Neural progenitor cell (in vitro differentiated cells): ENCODE measurements at places on chromosomes 11 and 22. TPM values are rescaled to one million over a fixed set of nuclear protein-coding genes. Genes with fewer than 3 reads are reported as not detected.
A peak's percentile ranks its signal among the peaks of the same experiment; 100 is the strongest.

FGF3 gene
- total RNA-seq = not detected in 2 replicates

PRODH gene
- total RNA-seq = 9.3 and 18.8 TPM in 2 replicates

OR10D3 gene
- total RNA-seq = not detected in 2 replicates

OR10A5 gene
- total RNA-seq = not detected in 2 replicates

MS4A6A gene
- total RNA-seq = not detected in 2 replicates

OR51G1 gene
- not detected in 2 replicates for total RNA-seq

YAP1 gene
- 59.9 and 91.4 TPM in 2 replicates for total RNA-seq

DNA sequence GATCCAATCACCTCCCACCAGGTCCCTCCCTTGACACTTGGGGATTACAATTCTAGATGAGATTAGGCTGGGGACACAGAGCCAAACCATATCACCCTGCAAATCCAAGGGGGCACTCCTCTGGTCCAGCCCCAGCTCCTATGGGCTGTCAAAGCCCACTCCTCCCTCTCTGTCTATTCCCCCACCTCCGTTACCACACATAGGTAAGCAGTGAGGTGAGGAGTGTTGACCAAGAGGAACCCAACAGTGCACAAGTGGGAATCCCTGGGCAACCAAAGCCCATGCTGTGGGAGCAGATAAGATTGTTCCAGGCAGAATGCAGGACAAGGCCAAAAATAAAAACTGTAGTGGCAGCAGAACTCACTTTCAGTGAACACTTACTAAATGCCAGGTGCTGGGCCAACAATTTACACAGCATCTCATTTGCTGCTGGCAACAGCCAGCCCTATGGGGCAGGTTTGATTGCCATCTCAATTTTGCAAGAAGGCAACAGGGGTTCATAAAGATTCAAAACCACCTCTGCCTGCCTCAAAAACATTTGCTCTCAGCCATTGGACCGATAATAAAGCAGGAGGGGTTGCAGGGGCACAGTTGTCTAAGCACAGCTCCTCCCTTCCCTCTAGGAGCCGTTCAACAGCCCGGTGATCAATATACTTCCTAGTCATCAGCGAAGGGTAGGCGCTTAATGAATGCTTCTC lies 8.9 kb downstream of the SDF2L1 start:
- DNase-seq = peak; percentile 48

GRCh38 chr11:69630017-69630416 lies 10.9 kb upstream of the CCND1 start:
- DNase-seq = no peak

- DNase-seq = no peak
These were observed 45.7 kb upstream of the NAV2 start for GRCh38 chr11:19666951-19667350.

GRCh38 chr11:128251140-128251539 lies 336.2 kb downstream of the ETS1 start:
- DNase-seq = no peak

GRCh38 chr22:49036513-49036912 lies 791.2 kb downstream of the BRD1 start:
- no peak for DNase-seq

DNA sequence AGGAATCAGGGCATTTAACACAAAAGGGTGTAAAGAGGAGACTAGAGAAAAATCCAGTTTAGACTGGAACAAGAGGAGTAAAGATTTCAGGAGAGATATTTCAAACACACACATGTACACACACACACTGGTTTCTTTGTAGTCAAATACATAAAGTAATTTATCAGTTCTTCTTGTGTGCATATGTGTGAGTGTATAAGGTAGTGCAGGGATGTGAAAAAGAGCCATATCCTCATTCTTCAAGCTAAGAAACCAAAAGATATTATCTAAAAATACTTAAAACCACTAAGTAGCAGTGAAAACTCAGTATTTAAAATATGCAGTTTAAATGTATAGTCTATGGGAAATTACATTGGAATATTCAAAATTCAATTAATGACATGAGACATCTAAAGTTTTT lies 52.5 kb upstream of the CARD18 start:
- DNase-seq = no peak

GRCh38 chr22:25763239-25763777 lies 21.3 kb downstream of the MYO18B start:
- no peak for DNase-seq

GRCh38 chr11:73201888-73202780 lies 15.9 kb upstream of the P2RY2 start:
- no peak for DNase-seq

DNA sequence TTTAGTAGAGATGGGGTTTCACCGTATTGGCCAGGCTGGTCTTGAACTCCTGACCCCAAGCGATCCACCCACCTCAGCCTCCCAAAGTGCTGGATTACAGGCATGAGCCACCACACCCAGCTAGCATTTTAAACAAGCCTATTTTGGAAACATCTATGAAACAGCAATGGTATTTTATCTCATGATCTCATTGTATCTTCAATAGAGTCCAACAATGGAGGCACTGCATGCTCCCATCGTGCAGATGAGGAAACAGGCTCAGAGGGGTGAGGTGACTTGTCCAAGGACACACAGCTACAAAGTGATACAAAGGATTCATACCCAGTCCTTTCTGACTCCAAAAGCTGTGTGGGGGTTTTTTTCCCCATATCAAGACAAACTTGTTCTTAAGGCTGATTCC lies 39.0 kb upstream of the RTL6 start:
- no peak for DNase-seq

DNA sequence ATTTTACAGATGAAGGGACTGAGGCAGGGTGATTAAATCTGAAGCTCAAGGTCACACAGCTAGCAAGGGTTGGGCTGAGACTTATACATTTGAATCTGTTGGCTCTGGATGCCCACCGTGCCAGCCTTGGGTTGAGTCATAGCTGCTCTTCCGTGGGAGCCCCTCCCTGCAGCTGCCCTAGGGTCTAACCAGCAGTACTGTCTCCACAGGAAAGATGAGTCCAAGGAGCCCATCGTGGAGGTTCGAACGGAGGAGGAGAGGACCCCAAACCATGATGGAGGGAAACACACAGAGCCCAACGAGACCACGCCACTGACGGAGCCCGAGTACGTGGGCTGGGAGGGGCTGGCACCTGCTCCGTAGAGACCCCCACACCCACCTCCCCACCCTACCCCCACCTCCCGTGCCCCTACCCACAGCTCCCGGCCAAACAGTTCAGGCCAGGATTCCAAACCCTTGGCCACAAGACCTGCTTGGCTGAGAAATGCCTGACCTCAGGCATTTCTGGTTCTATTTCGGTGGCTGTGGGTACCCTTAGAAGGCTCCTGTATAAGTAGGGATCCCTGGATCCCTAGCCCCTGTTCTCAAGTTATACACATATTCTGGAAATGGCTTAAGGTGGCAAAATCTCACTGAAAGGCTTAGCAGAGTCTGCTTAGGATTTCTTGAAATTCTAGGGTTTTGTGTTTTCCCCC lies 42.7 kb upstream of the TTC12 start:
- DNase-seq = no peak

DNA sequence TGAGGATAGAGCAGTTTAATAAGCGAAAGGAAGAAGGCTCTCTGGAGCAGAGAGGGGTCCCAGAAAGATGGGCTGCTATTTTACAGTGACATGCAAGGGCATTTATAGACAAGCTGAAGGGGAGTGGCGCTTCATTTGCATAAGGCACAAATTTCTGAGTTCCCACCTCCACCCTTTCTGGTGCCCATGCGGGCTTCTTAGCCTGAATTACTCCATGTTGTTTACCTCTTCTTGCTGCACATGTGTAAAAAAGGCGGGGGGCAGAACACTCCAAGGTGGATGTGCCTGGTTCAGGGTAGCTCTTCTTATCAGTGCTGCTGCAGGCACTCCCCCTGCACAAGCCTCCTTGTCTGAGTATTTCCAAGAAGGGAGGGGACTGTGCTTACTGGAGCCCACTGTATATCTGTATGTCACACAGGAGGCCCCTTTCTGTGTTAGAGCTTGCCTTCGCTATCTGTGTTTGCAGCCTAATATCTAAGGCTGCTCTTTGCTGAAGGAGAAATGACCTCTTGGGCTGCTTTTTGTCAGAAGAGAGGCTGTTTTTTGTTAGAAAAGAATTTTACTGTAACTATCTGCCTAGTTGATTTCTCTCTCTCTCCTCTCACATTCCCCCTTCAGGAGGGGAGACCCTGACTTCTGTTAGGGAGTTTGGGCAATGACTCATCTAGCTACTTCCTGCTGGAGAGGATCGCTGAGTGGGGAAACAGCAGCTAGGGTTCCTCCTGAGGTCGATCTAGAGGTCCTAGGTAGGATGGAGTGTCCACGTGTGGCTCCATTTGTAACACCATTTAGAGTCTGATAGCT lies 1057.0 kb upstream of the CNTN5 start:
- no peak for DNase-seq

- DNase-seq = no peak
These were observed 103.4 kb upstream of the SEZ6L start for GRCh38 chr22:26065847-26066246.

DNA sequence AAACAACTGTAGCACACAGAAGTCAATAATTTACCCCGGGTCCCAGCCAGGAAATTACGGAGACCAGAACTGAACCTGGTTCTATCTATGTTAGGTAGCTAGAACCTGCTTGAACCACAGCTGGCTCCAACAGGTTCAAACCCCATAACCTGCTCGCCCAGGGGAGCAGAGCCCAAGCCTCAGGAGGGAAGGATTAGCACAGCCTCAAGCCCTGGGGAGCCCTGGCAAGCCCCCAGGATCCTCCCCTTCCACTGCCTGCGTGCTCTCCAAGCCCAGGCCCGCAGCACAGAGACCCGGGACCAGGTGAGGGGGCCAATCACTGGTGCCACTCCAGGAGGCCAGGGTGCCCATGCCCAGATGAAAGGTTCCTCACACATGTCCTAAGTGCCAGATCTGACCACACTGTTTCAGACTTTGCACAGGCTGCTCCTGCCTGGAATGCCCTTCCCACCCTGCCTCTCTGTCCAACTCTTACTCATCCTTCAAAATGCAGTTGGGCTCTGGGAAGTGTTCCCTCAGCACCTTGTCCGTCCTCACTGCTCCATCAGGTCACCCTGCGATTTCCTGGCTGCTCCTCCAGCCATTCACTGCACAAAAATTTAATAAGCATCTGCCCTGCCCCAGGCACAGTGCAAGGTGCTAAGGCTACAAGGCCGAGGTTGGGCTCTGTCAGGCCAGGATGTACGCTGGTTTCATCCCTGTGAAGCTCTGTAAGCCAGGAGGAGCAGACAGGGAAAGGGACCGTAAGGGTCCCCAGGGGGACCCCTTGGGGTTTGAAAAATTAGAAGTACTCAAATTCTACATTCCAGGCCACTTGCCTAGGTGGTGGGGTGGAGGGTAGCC lies 32.2 kb downstream of the ARRB1 start:
- no peak for DNase-seq

DNA sequence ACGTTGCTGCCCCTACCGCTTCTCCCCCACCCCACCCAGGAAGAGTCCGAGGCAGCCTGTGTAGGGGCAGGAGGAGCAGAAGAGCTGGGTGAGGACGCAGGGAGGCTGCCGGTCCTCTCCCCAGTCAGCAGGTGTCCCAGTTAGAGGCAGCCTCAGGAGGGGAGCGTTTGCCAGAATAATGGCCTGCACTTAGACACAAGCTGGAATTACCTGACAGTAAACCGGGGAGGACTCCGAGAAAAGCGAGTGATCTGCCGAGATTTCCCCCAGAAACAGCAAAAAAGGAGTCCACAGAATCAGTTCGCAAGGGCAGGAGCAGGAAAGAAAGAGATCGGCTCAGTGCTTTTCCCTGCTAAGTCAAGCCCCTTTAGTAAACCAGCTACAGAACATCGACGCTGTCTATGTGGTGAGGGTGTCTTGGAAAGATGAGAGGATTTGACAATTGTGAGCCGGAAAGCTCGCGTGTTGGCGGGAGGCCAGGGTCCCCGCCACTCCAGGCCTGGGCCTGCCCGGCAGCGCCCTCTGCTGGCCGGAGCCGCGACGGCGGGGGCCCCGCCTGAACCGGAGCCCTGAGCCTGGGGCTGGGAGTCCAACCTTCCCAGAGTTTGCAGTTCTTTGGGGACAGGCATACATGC lies 17.7 kb upstream of the THRSP start:
- DNase-seq = peak; percentile 86
